Stimulated activated CD8-positive, alpha-beta memory T cell treated with anti-CD3 and anti-CD28 coated beads, Interleukin-7, amount 100 ng/mL, for 24 hours (primary cell): ENCODE measurements at places on chromosomes 4 and X.
A peak's percentile ranks its signal among the peaks of the same experiment; 100 is the strongest.

- no peak for DNase-seq
These were observed 514.8 kb downstream of the BCOR start for GRCh38 chrX:39582976-39583375.

DNA sequence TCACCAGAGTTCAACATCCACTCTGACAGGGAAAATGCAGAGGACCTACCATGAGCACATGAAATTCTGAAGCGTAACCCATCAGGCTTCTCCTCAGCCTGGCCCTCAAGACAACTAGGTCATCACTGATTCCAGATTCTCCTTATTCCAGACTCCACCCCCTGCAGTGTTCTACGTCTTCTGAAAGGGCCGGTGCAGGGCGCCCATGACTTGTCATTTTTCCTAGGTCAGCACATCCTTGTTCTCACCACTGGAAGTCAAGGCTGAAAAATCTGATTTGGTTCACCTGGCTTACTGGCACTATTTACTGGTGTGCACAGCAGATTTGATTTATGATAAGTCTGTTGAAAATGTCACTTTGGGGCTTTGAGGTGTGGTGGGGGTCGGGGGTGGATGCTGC lies 140.9 kb upstream of the KLF3 start:
- no peak for DNase-seq

DNA sequence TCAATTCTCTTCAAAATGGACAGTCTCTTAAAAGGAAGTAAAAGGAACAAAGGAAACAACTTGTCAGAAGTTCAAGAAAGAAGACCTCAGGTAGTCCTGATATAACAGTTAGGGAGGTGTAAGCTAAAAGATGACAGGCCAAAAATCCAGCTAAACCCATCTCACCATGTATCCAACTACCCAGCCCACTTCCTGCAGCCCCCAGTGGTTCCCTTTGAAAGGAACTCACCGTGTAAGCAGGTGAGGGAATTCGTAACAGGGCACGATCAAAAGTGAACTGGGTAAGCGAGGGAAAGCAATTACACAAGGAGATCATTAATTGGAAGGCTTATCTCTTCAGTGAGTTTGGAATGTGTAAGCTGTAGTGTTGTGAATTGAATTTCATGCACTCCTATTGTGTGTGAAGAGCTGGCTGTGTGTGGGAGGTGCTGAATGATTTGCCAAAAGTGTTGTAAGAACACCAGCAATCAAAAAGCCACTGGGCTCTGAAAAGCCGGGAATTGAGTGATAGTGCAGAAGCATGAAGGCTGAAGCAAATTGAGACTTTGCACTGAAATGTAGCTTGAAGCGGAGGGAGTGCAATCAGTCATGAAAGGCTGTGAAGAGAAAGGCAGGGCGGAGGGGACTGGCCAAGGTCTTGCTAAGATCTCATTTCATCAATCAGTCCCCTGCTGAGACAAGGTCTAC lies 914.2 kb upstream of the LCORL start:
- no peak for DNase-seq

- DNase-seq, result peak; percentile 55
These were observed at the start of gene ATP11C for GRCh38 chrX:139932901-139933796. TSS of gene ATP11C (minus strand) at chrX:139933053. CDS start at chrX:139932042, 1,011 bp downstream.

DNA sequence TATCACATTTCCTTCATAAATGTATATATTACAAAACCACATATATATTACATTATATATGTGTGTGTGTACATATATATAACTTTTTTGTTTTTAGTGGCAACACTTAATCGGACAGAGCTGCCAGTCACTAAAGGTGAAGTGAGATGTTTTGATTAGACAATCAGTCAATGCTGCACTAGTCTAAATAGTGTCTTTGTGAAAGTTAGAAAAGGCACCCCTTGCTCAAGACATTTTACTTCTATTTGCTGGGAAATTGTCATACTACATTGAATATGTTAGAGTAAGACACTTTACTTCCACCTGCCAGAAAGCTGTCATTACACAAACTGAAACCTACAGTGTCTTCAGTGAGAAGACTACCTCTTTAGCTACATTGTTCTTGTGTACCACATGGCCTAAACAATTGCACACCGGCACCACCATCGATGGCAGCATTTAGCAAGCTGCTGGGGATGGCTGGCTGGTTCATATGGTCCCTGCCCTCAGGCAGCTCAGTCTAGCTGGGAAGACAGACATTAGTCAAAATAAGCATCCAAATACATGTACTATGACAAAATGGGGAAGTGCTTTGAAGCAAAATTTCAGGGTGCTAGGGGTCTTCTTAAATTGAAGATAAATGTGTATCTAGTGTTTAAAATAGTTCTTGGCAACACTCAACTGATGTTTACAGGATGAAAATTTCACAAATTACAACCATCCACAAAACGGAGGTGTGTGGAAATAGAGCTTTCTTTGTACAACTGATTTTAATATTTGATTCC lies 148.1 kb upstream of the GATB start:
- DNase-seq, result no peak

DNA sequence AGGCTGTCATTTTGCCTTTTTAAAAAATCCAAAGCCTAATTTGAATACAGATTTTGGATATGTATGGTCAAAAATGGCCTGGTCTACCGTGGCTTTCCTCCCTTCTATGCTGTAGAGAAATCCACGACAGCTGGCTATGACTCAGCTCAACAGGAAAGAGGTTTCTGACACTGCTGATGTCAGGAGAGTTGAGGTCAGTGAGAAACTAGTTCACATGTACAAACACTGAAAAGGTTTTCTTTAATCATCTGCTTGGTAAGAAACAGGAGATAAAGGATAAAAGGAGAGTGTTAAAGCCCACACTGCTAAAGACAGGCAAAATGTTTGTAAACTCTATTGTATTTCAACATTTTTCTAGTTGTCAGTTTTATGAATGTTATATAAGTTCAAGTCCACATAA lies 113.9 kb downstream of the NYX start:
- no peak for DNase-seq

DNA sequence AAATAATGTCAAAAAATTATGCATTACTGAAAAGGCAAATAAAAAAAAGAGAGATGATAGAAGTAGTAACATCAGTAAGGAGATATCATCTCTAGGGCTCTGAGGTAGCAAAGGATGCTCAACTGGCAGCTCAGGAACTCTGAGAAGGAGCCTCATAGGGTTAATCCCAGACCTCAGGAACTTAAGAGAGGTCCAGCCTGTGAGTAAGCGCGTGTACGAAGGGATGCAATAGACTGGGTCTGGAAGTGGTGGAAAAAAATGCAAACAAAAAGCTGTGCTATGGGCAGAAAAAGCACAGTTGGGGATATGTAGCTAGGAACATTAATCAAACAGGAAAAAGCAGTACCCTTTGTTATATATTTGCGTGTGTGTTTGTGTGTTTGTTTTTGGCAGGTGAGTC lies 282.0 kb downstream of the GALNTL6 start:
- no peak for DNase-seq

DNA sequence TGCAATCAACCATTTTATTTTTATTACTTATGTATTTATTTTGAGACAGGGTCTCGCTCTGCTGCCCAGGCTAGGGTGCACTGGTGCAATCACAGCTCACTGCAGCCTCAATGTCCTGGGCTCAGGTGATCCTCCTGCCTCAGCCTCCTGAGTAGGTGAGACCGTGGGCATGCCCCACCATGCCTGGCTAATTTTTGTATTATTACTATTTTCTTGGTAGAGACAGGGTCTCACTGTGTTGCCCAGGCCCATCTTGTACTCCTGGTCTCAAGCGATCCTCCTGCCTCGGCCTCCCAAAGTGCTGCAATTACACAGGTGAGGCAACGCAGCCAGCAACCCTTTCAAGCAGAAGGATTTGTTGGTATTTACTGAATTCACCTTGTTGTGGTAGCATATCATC lies 60.3 kb upstream of the PPP2R3B start:
- no peak for DNase-seq

DNA sequence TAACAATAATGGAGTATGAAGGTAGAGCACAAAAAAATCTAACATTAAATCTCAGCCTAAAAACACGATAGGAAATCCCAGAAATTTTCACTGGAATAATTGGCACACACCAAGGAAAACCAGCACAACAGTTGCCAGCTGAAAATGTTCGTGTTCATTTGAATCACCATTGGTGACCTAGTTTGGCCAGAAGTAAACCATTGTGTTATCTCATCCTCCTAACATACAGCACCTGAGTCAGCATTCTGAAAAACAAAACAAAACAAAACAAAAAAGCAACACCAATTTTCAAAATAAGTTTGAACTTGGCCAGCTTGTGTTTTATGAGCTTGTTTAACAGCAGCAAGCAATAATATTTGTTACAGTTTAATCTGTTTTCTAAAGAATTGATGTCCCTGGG lies 41.1 kb downstream of the UCHL1 start:
- DNase-seq, result no peak
